PC-3 (cell line): ENCODE measurements at places on chromosomes 7 and 10. TPM values are rescaled to one million over a fixed set of nuclear protein-coding genes. Genes with fewer than 3 reads are reported as not detected.

LRRN3 gene
- total RNA-seq: not detected in 2 replicates

RHOBTB1 gene
- total RNA-seq: 6.7 and 7.0 TPM in 2 replicates

ARHGEF35 gene
- 10.8 TPM in 2 replicates for total RNA-seq

OR13A1 gene
- total RNA-seq: 0.04 TPM in 1 of 2 replicates, not detected in the other

RASA4B gene
- 10.2 and 17.2 TPM in 2 replicates for total RNA-seq

PDE1C gene
- 14.1 and 14.4 TPM in 2 replicates for total RNA-seq

AS3MT gene
- total RNA-seq: 1.7 and 3.5 TPM in 2 replicates

NEBL gene
- total RNA-seq: 14.7 and 18.8 TPM in 2 replicates

C7orf57 gene
- total RNA-seq: 0.15 TPM in 1 of 2 replicates, not detected in the other

PNLIPRP1 gene
- total RNA-seq: not detected in 2 replicates

FAM25G gene
- not detected in 2 replicates for total RNA-seq

CDK14 gene
- 6.6 and 8.2 TPM in 2 replicates for total RNA-seq

EDRF1 gene
- 16.0 and 17.7 TPM in 2 replicates for total RNA-seq

PNLIP gene
- total RNA-seq: not detected in 2 replicates

CDCA7L gene
- total RNA-seq: 59.9 and 78.4 TPM in 2 replicates

FAM237B gene
- total RNA-seq: not detected in 2 replicates

HOXA7 gene
- total RNA-seq: 2.6 and 2.8 TPM in 2 replicates

TUBAL3 gene
- not detected in 2 replicates for total RNA-seq

RET gene
- not detected in 2 replicates for total RNA-seq

PLA2G12B gene
- total RNA-seq: not detected in 2 replicates

GHRHR gene
- not detected in 2 replicates for total RNA-seq

ZNF467 gene
- 4.1 and 6.3 TPM in 2 replicates for total RNA-seq

SGCE gene
- total RNA-seq: 30.4 and 31.5 TPM in 2 replicates

CCDC172 gene
- not detected in 2 replicates for total RNA-seq

ACSM6 gene
- total RNA-seq: not detected in 2 replicates

ADAM8 gene
- total RNA-seq: 113 and 147 TPM in 2 replicates

DNAJC2 gene
- 21.7 and 30.6 TPM in 2 replicates for total RNA-seq
